Stimulated activated naive CD8-positive, alpha-beta T cell treated with anti-CD3 and anti-CD28 coated beads, Interleukin-15, amount 100 ng/mL, for 72 hours (primary cell): ENCODE measurements at places on chromosomes 13 and 19.
A peak's percentile ranks its signal among the peaks of the same experiment; 100 is the strongest.

GRCh38 chr13:67023130-67023876 is 206.8 kb downstream of the PCDH9 start:
- no peak for DNase-seq

- no peak for DNase-seq
These were observed 17.3 kb downstream of the CKM start for GRCh38 chr19:45305421-45305820.

DNA sequence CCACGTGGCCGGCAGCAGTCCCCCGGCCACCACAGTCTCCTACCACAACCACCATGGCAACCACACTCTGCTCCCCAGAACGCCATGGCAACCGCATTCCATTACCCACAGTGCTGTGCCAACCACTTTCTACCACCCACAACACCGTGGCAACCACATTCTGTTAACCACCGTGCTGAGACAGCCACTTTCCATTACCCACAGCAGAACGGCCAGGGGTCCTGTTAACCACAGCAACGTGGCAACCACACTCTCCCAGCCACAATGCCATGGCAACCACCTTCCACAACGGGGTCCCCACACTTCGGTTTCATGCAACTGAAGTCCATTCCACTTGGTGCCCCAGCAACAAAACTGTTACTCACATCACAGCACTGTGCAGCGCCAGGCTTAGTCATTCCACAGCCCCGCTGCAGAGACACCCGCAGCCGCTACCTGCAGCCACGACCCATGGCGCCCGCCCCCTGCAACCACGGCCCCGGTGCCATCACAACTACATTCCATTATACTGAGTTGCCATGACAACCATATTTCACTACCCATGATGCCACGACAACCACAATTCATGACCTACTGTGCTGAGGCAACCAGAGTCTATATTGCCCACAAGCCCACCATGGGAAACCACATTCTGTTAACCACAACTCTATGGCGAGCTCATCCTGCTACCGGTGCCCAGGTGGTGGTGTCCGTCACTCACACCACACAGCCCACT is 10.0 kb downstream of the DPF1 start:
- peak; percentile 94 for DNase-seq

- no peak for DNase-seq
These were observed 56.2 kb upstream of the AKAP11 start for GRCh38 chr13:42215578-42216421.

- no peak for DNase-seq
These were observed 19.4 kb downstream of the BRCA2 start for GRCh38 chr13:32334671-32335070.

- no peak for DNase-seq
These were observed 978 bp downstream of the ZNF446 start for GRCh38 chr19:58477130-58477529.

GRCh38 chr19:1931445-1931844 is 9.5 kb upstream of the CSNK1G2 start:
- no peak for DNase-seq
